ENCODE measurements at places on chromosomes 7 and 10. TPM values are rescaled to one million over a fixed set of nuclear protein-coding genes. Genes with fewer than 3 reads are reported as not detected.
A peak's percentile ranks its signal among the peaks of the same experiment; 100 is the strongest.

GRCh38 chr7:24706211-24707170, 50.8 kb downstream of the GSDME start:
- no peak for DNase-seq

DNA sequence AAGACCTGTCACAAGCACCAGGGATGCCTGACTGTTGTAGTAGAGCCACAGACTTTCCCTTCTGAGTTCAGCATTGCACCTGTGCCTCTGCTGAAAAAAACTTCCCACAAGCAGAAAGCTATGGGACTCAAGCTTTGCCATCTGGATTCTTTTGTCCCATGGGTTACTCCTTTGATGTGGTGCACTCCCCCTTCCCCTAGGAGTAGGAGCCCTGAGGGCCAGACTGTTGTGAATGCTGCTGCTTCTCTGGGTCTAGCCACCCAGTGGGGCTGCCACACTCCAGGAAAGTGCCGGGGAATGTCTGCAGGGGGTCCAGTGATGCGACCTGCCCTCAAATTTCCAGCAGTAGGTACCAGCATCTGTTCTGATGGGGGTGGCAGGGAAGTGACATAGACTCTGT, 11.7 kb downstream of the CASP7 start:
- no peak for DNase-seq

DNA sequence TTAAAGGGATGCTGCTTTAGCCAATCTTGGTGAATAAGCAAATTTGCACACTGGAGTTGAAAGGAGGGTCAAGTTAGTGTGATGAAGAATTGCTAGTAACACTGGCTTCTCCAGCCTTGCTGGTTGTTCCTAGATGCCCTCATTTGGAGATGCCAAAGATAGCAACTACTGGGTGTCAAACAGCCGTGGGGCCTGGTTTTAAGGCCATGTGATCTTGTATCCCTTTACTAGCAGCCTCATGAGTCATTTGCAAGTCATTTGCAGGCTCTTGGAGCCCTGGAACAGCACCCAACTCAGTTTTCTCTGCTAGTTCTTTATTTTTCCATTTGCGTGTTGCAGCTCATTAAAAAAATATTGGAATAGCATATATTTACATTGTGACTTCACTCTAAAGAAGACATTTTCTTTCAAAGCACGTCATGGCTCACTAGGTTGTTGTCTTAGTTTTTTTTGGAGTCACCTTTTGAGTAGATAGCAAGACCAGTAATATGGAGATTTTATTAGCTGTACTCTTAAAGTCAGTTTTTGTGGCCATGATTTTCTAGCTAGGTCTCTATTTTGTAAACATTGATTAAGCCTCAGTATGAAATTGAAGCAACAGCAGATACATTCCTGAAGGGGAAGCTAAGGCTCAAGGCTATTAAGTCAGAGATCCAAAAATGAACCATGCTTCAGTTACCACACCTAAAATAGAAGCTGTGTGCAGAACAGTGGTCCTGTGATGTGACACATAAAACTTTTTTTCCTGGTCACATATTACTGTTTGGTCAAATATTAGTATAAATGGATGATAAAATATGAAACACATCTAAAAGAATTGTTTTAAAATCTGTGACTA, 1.3 kb downstream of the LSMEM1 start:
- DNase-seq = peak; percentile 26

DNA sequence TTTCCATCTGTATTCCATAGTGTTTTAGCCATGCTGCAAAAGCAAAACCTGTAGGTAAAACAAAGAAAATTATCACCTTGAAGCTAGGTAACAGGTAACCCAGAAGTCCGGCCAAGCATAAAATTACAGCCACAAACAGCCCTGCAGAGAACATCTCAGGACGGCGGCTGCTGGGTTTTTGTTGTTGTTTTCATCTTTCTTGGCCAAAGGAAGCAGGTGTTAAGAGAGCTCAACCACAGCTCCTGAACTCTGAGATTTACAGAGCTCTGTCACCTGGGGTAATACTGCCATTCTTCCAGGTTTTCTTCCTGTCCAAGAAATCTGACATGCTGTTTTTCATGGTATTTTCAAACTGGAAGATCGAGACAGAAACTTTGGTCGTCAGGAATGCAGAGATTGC, 847 bp upstream of the SCIN start:
- DNase-seq = no peak

GRCh38 chr7:1123715-1124114, 35.8 kb downstream of the GPER1 start:
- peak; percentile 43 for DNase-seq

The OR2A5 gene
- not detected for total RNA-seq

DNA sequence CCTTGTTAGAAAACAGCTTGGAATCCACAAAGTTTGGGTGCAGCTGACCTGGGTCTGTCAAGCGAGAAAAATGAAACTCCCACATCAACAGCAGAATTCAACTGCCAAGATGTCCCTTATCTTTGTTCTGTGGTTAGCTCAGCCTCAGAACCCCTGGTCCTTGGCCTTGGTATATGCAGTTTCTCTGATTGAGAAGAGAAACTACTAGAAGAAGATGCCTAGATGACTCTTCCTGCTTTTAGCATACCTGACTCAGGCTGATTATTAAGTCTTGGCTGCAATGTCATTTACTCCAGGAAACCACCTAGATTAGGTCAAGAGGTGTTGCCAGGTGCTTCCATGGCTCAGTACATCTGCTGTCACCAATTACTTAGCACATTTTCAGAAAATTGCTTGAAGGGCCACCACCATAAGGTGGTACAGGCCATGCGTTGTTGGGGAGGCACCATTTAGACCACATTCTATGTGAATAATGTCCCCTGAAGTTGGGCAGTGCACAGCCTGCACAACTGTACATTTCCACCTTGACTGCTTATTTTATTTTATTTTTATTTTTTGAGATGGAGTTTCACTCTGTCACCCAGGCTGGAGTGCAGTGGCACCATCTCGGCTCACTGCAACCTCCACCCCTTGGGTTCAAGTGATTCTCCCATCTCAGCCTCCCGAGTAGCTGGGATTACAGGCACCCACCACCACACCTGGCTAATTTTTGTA, 59.4 kb upstream of the ZNF438 start:
- no peak for DNase-seq

- no peak for DNase-seq
These were observed 81.0 kb upstream of the GNA12 start for GRCh38 chr7:2924866-2925840.

- DNase-seq = no peak
These were observed 14.0 kb upstream of the RALA start for GRCh38 chr7:39609113-39609934.

All from occipital lobe (tissue), 3 donors.